ENCODE measurements at places on chromosomes 6 and 20.

DNA sequence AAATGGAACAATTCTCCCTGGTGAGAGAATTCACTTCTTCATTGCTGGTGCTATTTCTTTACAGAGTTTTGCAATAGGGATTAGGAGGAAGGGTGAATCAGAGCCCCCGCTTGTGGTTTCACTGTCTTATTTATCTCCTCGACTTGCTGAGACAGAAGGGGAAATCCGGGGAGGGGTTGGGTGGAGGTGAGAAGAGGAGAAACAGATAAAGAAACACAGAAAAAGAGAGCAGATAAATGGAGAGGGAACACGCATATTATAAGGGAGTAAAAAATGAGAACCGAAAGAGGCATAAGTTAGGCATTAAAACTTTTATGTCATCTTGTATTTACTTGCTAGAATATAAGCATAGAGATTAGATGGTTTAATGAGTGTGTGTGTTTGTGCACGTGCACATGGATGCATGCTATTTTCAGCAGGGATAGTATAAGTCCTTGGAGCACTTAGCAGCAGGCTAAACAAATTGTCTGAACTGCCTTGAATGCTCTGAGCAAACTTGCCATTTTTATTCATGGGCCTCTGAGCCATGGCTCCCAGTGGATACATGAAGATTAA is 105.0 kb downstream of the OLIG3 start:
- H3K4me3 ChIP-seq, result peak overlapping the region; percentile 15
- H3K27ac ChIP-seq, result peak overlapping the region; percentile 31
- H3K4me1 ChIP-seq, result peaks cover 23% of the 10 kb centered on the region
- no peaks in the 10 kb centered on the region for H3K27me3 ChIP-seq
- H3K36me3 ChIP-seq, result peaks cover 5% of the 10 kb centered on the region
- DNase-seq, result peak; percentile 61

GRCh38 chr6:53934023-53934422 is 139.2 kb downstream of the LRRC1 start:
- peaks cover 4% of the 10 kb centered on the region for H3K27me3 ChIP-seq
- no peak overlapping the region for H3K4me3 ChIP-seq
- DNase-seq, result no peak
- peaks cover 12% of the 10 kb centered on the region for H3K4me1 ChIP-seq
- H3K36me3 ChIP-seq, result no peaks in the 10 kb centered on the region
- no peak overlapping the region for H3K27ac ChIP-seq

DNA sequence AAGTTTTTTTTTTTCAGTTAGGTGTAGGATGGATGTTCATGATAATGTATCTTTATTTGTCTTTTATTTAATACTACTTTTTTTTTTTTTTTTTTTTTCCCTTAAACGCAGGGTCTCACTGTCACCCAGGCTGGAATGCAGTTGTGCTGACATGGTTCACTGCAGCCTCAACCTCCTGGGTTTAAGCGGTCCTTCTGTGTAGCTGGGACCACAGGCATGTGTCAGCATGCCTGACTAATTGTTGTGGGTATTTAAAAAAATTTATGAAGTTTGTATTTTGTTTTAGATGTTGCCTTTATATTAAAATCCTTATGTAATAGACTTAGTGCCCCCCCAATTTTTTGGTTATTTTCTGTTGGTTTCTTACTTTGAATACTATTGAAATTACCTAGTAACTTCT is 42.6 kb downstream of the NCOA3 start:
- no peaks in the 10 kb centered on the region for H3K27me3 ChIP-seq
- H3K36me3 ChIP-seq, result peaks cover 45% of the 10 kb centered on the region
- H3K27ac ChIP-seq, result peak overlapping the region; percentile 72

DNA sequence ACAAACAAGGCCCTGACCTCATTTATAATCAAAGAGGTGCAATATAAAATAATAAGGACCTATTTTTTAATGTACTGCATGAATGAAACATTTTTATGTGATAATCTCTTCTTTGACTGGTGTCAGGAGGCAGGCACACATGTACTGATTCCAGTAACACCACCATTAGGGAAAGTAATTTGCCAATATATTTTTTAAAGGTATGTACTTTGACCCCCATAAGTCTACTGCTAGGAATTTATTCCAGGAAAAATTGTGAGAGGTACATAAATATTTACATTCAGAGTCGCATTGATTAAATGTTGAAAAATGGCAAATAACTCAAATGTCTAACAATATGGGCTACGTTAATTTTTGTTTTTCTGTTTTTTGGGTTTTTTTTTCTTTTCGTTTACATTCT is 325.4 kb upstream of the PRDM1 start:
- H3K27ac ChIP-seq, result no peak overlapping the region
- peaks cover 5% of the 10 kb centered on the region for H3K27me3 ChIP-seq
- H3K36me3 ChIP-seq, result peaks cover 11% of the 10 kb centered on the region
- peaks cover 45% of the 10 kb centered on the region for H3K4me1 ChIP-seq
- no peak for DNase-seq

- peak overlapping the region; percentile 47 for H3K4me3 ChIP-seq
- H3K36me3 ChIP-seq, result no peaks in the 10 kb centered on the region
- peaks cover 5% of the 10 kb centered on the region for H3K27me3 ChIP-seq
- no peak overlapping the region for H3K27ac ChIP-seq
- H3K4me1 ChIP-seq, result peaks cover 13% of the 10 kb centered on the region
- no peak for DNase-seq
Measured at GRCh38 chr6:63352544-63353285, 32.9 kb upstream of the LGSN start.

GRCh38 chr20:50216543-50217206 is 26.0 kb downstream of the CEBPB start:
- peaks cover 8% of the 10 kb centered on the region for H3K27me3 ChIP-seq
- H3K27ac ChIP-seq, result no peak overlapping the region
- H3K4me3 ChIP-seq, result no peak overlapping the region
- no peak for DNase-seq
- no peaks in the 10 kb centered on the region for H3K36me3 ChIP-seq

DNA sequence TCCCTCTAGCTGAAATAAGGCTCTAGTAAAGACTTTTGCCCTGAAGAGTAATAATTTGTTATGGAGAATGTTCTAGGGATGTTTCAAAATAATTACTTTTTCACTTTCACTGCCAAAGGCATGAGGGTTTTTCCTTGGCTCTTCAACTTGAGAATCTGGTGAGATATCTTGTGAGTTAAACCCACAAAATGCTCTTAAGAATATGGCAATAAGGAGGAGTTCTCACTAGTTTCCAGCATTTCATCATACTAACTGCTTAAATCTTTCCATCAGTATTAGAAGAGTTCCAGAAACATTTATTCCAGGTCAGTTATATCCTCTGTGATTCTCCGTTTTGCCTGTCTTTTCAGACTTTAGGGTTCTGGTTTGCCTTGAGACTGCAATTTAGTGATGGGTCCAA is 785.6 kb upstream of the GJE1 start:
- H3K27me3 ChIP-seq, result peaks cover 4% of the 10 kb centered on the region
- H3K36me3 ChIP-seq, result no peaks in the 10 kb centered on the region
- no peak overlapping the region for H3K4me3 ChIP-seq
- no peak for DNase-seq

- DNase-seq, result no peak
- peak overlapping the region; percentile 71 for H3K4me3 ChIP-seq
- no peak overlapping the region for H3K27ac ChIP-seq
Measured at GRCh38 chr6:28985462-28986164, 19.5 kb downstream of the ZNF311 start.

- H3K36me3 ChIP-seq, result peaks cover 41% of the 10 kb centered on the region
- no peaks in the 10 kb centered on the region for H3K27me3 ChIP-seq
- peaks cover 61% of the 10 kb centered on the region for H3K4me1 ChIP-seq
- no peak overlapping the region for H3K27ac ChIP-seq
Measured at GRCh38 chr20:48817367-48818030, 10.3 kb downstream of the PREX1 start.

DNA sequence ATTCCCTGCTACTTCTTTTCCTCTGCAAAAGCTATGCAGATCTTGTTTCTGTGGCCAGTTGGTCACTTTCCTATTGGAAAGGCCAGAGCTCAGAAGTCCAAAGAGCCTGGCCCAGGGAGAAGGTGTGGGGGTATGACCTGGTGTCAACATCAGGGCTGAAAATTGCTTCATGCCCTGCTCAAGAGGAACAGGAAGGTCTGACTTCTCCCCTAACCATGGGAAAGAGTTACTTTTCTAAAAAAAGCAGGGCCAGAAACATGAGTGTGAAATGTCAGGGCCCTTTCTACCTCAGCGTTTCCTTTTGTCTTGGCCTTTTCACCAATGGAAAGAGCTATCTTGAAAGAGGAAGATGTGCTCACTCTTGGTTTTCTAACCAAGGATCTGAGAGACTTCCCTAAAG is 117.4 kb downstream of the MAFB start:
- H3K4me3 ChIP-seq, result no peak overlapping the region
- H3K36me3 ChIP-seq, result no peaks in the 10 kb centered on the region
- H3K27me3 ChIP-seq, result no peaks in the 10 kb centered on the region
- H3K27ac ChIP-seq, result no peak overlapping the region
- no peaks in the 10 kb centered on the region for H3K4me1 ChIP-seq

DNA sequence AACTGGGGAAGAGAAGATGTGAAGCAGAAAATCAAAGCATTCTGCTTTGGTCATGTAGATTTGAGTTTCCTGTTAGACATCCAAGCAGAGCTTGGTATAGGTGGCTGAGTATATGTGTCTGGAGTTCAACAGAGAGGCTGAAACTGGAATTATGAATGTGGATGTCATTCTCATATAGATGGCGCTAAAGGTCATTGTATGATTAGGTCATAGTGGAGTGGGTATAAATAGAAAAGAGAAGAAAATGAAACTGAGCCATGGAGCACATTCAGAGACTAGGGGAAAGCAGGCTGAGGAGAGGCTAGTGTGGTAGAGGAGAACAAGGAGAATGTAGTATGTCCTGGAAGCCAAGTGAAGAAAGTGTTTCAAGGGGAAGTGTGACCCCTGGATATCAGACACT is 295.6 kb upstream of the PLN start:
- H3K4me1 ChIP-seq, result no peaks in the 10 kb centered on the region
- no peaks in the 10 kb centered on the region for H3K27me3 ChIP-seq
- no peak overlapping the region for H3K27ac ChIP-seq

DNA sequence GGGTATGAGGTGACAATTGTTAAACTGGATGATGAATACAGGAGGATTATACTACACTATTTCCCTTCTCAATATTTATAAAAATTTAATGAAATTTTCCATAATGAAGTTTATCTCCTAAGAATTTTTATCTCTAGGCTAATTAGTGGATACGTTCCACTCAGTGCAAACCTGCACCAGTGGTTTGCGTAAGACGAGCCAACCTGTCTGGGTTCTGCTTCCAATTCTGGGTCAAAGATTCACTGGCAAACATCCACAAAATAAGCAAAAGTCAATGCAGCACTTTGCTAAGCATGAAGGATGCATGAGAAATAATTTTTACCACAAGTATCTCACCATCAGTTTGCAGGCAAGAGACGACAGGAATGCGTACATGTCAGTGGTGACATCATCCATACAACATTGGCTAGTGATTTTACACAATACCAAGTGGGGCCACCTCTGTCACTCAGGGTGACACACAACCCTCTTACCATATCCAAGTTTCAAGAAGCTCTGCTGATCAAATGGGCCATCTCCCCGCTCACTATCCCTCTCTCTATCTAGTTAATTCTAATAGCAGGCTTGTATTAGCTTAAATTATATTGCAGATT is 51.7 kb downstream of the FAM50B start:
- DNase-seq, result no peak
- no peak overlapping the region for H3K27ac ChIP-seq

- H3K36me3 ChIP-seq, result no peaks in the 10 kb centered on the region
- H3K4me1 ChIP-seq, result peaks cover 14% of the 10 kb centered on the region
- no peak for DNase-seq
- no peak overlapping the region for H3K4me3 ChIP-seq
Measured at GRCh38 chr6:36937896-36938295, 16.6 kb upstream of the PI16 start.

GRCh38 chr6:22325481-22325880 is 28.6 kb upstream of the PRL start:
- no peak overlapping the region for H3K4me3 ChIP-seq
- H3K4me1 ChIP-seq, result no peaks in the 10 kb centered on the region
- no peak overlapping the region for H3K27ac ChIP-seq

- H3K36me3 ChIP-seq, result peaks cover 15% of the 10 kb centered on the region
- H3K4me1 ChIP-seq, result peaks cover 18% of the 10 kb centered on the region
- no peaks in the 10 kb centered on the region for H3K27me3 ChIP-seq
- no peak overlapping the region for H3K4me3 ChIP-seq
Measured at GRCh38 chr6:27839626-27840475, 72.3 kb downstream of the OR2B2 start.

- no peak for DNase-seq
- no peaks in the 10 kb centered on the region for H3K36me3 ChIP-seq
- no peaks in the 10 kb centered on the region for H3K27me3 ChIP-seq
- H3K4me3 ChIP-seq, result no peak overlapping the region
- no peak overlapping the region for H3K27ac ChIP-seq
- H3K4me1 ChIP-seq, result peaks cover 6% of the 10 kb centered on the region
Measured at GRCh38 chr6:73556836-73557235, 36.0 kb upstream of the EEF1A1 start.

- H3K4me1 ChIP-seq, result peaks cover 38% of the 10 kb centered on the region
- no peak for DNase-seq
- H3K4me3 ChIP-seq, result no peak overlapping the region
- no peaks in the 10 kb centered on the region for H3K36me3 ChIP-seq
Measured at GRCh38 chr6:159053781-159054398, 9.1 kb upstream of the TAGAP start.

- DNase-seq, result peak; percentile 57
- H3K27ac ChIP-seq, result peak overlapping the region; percentile 100
- H3K4me1 ChIP-seq, result peaks cover 17% of the 10 kb centered on the region
- H3K27me3 ChIP-seq, result no peaks in the 10 kb centered on the region
Measured at GRCh38 chr20:23350904-23351838, 580 bp downstream of the NXT1 start.

DNA sequence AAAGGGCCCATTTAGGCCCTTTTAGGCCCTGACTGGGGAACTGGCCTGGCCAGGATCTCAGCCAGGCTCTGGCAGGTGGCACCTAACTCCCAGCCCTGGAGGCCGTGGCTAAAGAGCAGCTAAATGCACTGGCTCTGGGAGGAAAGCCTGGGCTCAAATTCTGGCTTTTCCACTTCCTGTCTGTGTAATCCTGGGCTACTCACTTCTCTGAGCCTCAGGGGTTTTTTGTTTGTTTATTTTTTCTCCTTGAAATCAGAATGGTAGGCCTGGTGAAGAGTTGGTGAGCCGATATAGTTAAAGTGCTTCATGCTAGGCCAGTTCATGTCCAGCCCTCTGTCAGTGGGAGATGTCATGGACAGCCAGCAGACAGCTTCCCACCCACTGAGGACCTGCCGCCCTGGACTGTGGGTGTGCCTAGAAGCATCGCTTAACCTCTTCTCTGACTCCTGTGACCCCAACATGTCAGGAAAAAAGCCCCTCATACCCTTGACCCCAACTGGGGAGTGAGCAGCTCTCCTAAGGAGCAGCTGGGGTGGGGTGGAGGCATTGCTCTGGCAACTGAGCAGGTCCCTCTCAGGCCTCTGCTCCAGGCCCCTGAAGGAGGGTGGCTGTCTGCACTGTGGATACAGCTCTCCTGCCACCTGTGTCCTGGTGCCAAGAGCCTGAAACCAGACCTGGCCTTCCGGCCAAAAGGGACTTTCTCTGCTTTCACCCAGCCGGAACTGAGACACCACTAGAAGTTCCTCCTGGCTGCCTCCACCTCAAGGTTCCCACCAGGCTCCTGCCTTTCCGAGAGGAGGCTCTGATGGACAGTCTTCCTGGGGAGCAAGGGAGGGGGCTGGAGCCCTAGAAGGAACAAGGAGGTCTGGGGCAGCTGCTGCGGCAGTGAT is 57.2 kb upstream of the MYL9 start:
- no peaks in the 10 kb centered on the region for H3K36me3 ChIP-seq
- no peak for DNase-seq
- H3K27me3 ChIP-seq, result no peaks in the 10 kb centered on the region
- no peak overlapping the region for H3K4me3 ChIP-seq
- peaks cover 2% of the 10 kb centered on the region for H3K4me1 ChIP-seq
